Gastrocnemius medialis (tissue), 4 donors: ENCODE measurements at places on chromosomes 6 and 20. TPM values are rescaled to one million over a fixed set of nuclear protein-coding genes. Genes with fewer than 3 reads are reported as not detected.

DNA sequence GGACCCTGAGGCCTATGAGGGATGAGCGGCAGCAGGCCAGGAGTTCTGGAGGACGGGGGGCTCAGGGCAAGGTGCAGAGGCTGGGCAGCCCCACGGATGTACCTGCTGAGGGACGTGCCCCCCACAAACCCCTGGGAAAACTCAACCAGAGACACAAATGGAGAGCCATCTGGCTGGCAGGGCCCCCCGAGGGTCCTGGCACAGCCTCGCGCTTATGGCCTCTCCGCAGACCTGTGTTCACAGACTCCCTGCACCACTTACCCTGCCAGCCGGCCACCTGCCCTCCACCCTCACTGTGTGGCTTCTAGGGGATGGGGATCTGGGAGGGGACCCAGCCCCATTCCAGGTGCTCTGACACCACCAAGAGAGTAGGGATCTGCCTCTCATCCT is 3.4 kb upstream of the ZBTB46 start:
- DNase-seq, result no peak

GRCh38 chr20:12695937-12696336 is 312.8 kb upstream of the SPTLC3 start:
- DNase-seq, result no peak

- no peak for DNase-seq
Measured at GRCh38 chr6:43268782-43269272, 25.5 kb downstream of the TTBK1 start.

DNA sequence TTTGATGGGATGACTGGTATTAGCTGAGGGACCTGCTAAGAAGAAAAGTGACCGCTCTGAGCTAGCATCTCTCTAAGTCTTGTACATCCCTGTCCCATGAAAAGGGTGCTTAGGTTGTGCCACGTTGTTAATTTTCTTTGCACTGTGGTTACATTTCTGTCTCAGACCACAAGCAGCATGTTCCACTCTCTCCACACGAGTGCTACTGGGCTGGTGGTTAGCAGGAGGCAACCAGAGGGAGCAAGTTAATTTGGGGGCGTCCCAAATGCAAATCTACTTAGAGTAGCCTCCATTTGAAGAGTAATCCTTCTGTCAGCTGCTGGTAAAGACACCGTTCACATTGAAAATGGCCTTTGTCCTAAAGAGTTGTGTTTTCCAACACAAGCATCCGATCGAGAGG is 3.4 kb upstream of the SCML4 start:
- DNase-seq, result no peak

GRCh38 chr6:69866351-69866769 is at the start of gene COL19A1:
COL19A1 (plus strand) TSS chr6:69866556; CDS start chr6:69879568, 13,012 bp downstream.
- DNase-seq, result no peak

DNA sequence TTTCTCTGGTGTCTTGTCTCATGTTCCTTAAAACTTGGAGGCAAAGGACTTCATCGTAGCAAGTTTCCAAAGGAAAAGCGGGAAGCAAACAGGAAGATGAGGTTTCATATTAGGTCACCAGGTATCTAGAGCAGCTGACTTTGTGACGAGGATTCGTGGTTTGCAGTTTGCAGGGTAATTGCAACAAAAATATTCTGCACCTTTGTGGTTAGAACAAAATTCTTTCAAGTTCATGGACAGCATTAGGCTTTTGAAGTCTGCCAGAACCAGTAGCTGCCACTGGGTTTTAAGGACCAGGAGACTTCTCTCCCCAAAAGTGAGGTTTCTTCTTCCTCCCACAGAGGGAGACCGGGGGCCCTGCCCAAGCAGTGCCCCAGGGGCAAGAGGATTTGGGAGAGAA is 63.4 kb downstream of the RPP40 start:
- no peak for DNase-seq

GRCh38 chr6:110944681-110945151 is 13.8 kb upstream of the GTF3C6 start:
- no peak for DNase-seq

- DNase-seq, result no peak
Measured at GRCh38 chr6:11262242-11262641, 29.8 kb upstream of the NEDD9 start.

DNA sequence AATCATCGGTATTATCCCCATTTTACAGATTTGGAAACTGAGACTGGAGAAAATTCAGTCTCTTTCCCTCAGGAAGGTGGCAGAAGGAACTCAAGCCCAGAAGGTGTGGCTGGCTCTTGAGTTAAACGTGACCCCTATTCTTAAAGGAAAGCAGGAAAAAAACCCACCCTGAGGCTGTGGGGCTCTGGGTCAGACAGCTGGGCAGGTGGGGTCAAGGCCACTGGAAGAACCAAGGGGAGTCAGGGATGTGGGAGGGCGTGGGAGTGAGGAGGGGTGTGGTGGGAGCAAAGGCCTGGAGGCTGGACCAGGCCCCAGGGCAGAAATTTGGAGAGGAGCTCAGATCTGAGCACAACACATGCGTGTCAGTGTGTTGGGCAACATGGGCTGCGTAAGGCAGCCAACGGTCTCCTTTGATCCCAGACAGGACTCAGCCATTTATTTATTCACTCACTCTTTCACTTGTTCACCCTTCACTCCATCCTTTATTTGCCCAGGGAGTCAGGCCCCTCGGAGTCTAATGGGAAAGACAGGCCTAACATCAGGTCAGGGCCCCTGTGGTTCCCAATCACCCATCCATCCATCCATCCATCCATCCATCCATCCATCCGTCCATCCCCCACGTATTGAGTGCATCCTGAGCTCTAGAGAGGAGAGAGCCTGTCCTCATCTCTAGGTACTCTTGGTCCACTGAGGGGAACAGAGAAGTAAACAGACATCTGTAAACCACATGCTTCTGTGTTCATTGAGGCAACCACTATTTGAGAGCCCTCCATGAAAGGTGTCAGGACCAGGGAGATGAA is 165.0 kb downstream of the VEGFA start:
- no peak for DNase-seq

- DNase-seq, result no peak
Measured at GRCh38 chr6:111888928-111889695, 15.9 kb upstream of the FYN start.

GRCh38 chr20:761418-762381 is 6.6 kb downstream of the SLC52A3 start:
- DNase-seq, result no peak

- DNase-seq, result no peak
Measured at GRCh38 chr6:18395856-18396197, 8.7 kb downstream of the RNF144B start.

DNA sequence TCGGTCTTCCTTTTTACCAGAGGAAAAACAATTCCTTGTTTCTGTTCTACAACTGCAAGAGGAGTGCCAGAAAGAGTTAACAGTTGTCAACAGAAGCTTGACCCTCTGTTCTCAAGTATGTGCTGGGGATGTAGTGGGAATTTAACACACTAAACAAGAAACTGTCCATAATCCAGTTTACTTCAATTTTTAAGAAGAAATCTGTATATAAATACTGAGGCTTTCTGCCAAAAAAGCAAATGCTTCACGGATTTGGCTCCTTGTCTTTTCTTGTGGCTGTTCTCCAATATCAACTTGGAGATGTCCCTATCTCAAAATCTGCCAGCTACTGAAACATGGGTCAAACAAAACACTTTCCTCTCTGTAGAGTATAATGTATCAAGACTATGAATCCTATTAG is 26.8 kb downstream of the REV3L start:
- DNase-seq, result no peak

GRCh38 chr6:137051790-137052472 is 7.2 kb upstream of the IL20RA start:
- no peak for DNase-seq

DNA sequence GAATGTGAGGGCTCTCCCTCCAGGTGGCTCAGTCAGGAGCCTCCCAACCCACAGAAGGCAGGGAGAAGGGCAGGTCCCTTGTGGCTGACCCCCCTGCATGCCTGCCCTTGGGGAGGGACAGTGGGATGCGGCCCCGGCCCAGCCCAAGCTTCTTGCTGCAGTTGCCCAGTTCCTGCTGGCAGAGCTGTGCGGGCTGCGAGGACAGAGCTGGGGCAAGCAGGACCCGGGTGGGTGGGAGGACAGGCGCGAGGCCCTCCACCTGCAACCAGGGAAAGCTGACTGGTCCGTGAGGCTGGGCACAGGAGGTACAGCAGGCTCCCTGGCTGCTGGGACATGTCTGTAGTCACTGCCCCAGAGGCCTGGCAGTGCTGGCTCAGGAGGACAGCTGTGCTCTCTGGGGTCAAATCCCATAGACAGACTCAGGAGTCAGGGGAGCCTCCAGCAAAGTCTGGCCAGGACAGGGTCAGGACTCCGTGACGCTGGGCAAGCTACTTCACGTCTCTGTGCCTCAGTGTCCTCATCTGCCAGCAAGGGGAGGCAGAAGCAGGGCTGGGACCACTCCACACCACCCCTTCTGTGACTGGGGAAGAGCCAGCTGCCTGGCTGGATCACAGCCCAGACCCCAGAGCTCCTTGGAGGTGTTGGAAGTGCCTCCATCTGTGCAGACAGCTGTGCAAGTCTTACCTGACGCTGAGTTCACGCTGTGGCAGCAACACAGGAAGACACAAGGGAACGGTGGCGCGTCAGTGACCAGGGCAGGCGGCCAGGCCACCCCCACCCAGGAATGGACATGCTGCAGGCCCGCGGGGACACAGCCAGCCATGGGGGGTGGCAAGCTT is 13.0 kb downstream of the UCKL1 start:
- no peak for DNase-seq

DNA sequence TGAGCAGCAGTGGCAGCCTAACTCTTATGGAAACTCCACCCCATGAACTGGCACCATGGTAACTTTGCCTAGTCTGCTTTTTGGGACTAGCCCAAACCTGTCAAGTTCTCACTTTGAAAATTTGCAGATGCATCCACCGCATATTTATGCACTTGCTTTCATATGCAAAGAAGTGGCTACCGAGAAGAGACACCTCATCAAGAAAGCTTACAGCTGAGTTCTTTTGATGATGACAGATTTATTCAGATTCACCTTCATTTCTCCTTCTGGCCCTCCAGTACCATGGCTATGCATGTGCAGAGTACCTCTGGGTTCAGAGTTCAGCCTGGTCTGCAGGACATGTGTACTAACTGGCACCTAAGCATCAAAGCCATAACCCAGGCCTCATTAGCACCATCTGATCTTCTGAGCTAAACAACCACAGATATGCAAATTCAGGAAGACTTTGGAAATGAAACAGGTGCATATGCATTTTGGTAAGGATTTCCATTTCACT is 154.3 kb upstream of the TENT5A start:
- no peak for DNase-seq

GRCh38 chr20:48667889-48668413 is 159.8 kb downstream of the PREX1 start:
- no peak for DNase-seq

- DNase-seq, result no peak
Measured at GRCh38 chr20:25707695-25708094, 11.0 kb upstream of the ZNF337 start.

- peak; percentile 25 for DNase-seq
Measured at GRCh38 chr6:22147921-22148776, 148.7 kb downstream of the PRL start.

DNA sequence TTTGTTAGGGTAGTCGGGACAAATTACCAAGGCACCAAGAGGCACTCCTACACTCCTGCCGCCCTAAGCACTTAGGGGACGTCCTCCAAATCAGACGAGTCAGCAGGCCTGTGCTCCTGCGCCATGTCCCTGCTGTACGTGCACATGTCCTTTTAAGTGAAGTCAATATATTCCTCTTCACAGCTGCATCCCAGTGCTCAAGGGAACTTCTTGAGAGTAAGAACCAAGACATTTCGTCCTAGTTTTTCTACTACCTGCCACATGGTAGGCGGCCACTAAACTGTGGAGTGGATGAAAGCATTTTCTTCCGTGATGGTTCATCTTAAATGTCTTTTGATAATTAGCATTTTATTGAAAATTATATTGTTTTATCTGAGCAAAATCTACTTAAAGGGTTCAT is 100.7 kb downstream of the RPP40 start:
- DNase-seq, result no peak

GRCh38 chr6:6046716-6047115 is 40.0 kb upstream of the NRN1 start:
- no peak for DNase-seq

Gene GPR6
- not detected for total RNA-seq

Gene TNNC2
- 2,919 TPM for total RNA-seq

Gene MYBL2
- total RNA-seq, result 0.55 TPM

Gene DLK2
- not detected for total RNA-seq

Gene MDFI
- total RNA-seq, result not detected

Gene SLC17A1
- not detected for total RNA-seq

Gene ATP9A
- 34.8 TPM for total RNA-seq

Gene LY6G6D
- total RNA-seq, result not detected

Gene NKX2-2
- total RNA-seq, result not detected

Gene SYNE1
- 43.1 TPM for total RNA-seq

Gene SLC22A3
- 75.4 TPM for total RNA-seq

Gene BPIFB6
- total RNA-seq, result not detected

Gene PLG
- total RNA-seq, result not detected

Gene OVOL2
- not detected for total RNA-seq

Gene RNF39
- total RNA-seq, result not detected

Gene CRYBG1
- 1.5 TPM for total RNA-seq

Gene SSTR4
- not detected for total RNA-seq
